Pons (tissue), 1 donor: ENCODE measurements at places on chromosomes 1 and 21.
A peak's percentile ranks its signal among the peaks of the same experiment; 100 is the strongest.

DNA sequence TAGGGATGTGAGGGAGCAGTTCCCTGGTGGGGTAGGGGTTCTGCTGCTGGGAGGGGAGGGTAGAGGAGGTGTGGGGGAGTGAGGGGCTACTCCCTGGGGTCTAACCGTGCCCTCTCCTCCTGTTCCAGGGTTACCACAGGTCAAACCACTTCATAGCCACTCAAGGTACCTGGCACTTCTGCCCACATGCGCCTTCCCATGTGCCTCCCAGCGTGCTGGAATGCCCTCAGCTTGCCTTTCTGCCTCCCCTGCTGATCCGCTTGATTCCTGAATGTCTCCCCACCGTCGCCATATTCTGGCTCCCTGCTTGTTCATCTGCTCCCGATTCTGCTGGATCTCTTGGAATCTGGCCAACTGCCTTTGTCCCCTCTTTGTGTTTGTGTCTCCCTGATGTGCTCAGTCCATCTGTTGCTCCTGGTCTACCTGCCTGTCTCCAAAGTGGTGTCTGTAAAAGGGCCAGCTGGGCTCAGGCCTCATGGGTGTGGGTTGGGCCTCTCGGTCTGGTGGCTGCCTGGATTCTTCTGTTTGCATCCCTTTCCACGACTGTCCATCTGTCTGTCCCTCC, 74.4 kb downstream of the PTPRU start:
- no peak for DNase-seq

DNA sequence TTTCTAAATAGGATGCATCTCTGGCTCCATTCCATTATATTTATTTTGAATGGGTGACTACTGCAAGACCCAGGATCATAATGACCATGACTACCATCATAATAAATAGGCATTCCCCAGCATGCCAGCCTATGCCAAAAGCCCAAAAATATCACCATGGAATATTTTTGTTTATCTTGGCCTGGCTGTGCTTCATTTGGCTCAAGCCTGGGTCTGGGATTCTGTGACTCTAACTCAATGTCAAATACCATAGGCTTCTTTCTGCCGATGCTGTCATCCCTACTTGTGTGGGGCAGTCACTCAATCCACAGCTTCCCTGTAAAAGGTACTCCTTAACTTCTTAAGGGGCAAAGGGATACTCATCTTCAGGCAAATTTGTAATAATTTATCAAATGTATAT, 66.6 kb downstream of the DIRAS3 start:
- DNase-seq: no peak

DNA sequence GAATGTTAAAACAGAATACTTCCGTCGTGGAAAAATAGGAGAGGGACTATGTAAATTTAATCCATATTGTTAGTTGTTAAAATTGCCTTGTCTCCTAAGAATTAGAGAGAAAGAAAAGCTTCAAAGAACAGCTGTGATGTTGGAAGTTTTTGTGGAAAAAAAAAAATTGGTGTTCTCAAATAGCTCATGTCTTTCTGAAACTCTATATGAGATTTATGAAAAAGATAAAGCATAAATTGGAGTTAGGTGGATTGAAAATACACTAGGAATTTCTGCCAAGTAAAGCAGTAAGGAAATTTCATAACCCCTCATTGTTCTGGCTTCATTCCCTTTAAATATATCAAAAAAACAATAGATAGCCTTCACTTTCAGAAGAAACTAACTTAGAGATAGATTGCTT, 274.0 kb upstream of the ADAMTS5 start:
- no peak for DNase-seq

DNA sequence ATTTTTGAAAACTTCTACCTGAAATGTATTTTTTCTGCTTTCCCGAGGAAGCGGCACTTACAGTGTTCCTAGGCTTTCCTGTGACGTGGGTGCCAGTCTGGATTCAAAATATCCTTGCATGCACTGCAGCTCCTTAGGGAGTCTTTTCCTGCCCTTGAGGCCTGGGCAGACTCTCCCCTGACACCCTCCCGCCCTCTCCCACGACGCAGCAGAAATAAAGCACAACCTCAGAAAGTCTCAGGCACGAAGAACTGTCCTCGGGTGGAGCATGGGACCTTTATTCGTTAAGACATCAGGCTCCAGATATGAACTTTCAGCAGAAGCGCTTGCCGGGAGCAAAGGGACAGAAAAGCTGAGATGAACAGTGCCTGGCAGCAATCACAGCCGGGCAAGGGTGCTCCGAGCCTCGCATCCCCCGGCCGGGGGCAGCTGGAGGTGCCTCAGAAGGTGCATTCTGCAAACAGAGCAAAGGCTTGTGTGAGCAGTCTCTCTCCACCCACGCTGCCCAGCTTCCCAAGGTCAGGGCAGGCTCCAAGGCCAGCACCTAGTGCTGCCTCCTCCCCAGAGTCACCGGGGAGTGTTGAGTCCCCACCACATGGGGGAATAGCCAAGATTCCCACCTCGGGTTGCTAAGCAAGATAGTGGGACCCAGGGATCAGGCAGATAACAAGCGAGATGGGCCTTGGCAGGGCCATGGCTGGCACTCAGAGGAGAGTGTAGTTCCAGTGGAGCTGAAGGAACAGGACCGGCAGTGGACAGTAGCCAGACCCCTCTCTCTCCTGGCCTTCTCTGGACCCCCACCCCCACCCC, 3.2 kb downstream of the TFF3 start:
- DNase-seq: no peak

GRCh38 chr1:2610036-2610959, 22.5 kb downstream of the MMEL1 start:
- no peak for DNase-seq

GRCh38 chr21:14271053-14271452, 55.1 kb downstream of the RBM11 start:
- no peak for DNase-seq

DNA sequence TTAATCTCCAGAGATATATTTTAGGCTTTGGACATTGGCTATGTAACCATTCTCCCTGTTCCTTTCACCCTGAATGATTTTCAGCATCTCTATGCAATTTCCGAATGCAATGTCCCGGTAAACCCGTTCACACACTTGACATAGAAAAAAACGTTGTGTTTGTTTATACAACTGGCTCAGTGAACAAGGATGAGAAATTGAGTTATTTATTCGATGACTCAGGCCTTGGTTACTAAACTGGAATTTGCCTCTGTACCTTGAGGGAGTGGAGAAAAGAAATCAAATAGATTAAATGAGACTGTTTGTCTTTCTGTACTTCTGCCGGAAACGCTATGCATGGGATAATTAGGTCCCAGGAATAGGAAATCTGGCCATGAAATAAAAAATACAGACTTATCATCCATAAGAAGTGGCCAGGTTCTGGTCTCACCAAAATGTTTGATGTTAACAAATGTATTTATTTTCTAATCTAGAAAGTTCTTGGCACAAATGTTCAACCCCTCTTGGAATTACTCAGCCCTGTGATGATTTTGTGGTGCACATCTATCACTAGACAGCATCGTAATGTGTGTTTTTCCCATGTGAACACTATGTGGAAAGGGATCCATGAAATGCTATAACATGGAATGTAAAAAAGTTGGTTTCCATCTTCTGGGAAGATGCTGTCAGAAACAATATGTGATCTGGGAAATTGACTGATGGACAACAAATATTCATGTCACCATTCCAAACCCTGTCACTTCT, 253.9 kb downstream of the DUSP10 start:
- DNase-seq: no peak

- no peak for DNase-seq
These were observed 25.1 kb upstream of the RUNX3 start for GRCh38 chr1:24955161-24955560.

DNA sequence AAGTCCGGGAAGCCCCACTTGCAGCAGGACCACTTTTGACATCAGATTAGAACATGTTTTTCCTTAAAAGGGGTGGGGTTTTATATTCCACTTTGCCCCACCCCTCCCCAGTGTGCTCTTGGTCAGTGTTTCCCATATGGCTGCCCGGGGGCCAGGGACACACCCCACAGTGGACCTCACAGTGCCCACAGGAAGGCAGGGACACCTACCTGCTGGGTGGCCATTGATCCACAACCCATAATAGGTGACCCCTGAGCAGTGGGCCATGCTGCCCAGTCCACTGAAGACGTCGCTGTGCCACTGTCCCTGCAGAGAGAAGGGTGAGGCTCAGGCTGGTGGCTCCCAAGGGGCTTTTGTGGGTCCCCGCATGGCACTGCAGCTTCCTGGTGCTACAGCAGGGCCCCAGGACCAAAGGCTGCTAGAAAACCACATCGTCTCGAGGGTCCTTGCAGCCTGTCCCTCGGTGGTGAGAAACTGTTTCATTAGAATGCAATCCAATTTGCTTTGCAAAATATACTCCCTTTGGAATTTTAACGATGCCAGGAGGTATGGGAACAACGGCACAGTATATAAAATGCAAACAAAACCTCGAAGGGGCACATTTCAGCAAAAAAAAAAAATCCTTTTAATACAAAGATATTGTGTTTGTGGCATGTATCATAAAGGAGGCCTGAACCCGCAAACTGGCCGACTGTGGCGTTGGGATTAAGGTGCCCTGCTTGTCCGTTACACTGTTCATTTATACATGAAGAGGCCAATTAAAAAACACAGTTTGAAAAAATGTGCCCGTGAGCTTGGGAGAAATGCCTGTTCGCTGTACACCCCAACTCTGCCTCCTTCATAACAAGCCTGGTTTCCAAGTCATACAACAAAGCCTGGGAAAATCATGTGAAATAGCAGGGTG, 16.9 kb downstream of the MORN1 start:
- DNase-seq: no peak

- no peak for DNase-seq
These were observed 222.4 kb upstream of the ZP4 start for GRCh38 chr1:238112952-238113621.

- DNase-seq: peak; percentile 11
These were observed 582 bp downstream of the ORC1 start for GRCh38 chr1:52403566-52404115.

- no peak for DNase-seq
These were observed 6.5 kb upstream of the PDXK start for GRCh38 chr21:43712268-43712942.

GRCh38 chr1:27596261-27596660, 7.7 kb downstream of the AHDC1 start:
- DNase-seq: no peak

DNA sequence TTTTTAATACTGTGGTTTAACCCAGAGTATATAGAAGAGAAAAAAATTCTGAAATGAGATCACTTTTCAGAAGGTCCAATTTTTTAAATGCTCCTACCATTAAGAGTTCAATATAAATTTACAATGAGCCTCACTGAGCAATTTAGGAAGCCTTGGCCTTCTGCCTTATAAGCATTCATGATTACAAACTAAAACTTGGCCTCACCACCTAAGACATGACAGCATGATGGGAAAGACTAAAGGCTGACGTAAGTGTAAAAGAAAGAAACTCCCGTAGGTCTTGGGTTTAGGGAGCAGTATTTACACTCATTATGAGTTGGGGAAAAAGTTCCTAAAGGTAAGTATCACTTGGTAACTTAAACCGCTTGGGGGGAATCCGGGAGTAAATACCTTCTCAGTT, 70.7 kb upstream of the ESRRG start:
- DNase-seq: no peak

GRCh38 chr1:4277598-4277997, 376.8 kb upstream of the AJAP1 start:
- no peak for DNase-seq

- no peak for DNase-seq
These were observed 121.0 kb upstream of the TSPAN2 start for GRCh38 chr1:115210302-115210711.

DNA sequence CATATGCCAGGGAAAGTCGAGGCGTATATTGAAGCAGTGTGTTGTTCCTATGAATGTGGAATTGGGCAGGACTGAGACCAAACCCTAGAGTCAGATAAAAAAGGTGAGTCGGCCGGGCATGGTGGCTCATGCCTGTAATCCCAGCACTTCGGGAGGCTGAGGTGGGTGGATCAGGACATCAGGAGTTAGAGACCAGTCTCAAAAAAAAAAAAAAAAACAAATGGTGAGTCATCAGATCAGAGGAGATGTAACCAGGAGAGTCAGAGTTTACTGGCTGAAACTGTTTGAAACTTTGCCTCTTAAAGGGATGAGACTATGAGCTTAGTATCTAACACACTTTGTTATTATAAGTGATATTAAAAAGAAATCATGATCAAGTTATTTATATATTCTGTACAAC, 26.4 kb upstream of the SYCP1 start:
- DNase-seq: no peak

DNA sequence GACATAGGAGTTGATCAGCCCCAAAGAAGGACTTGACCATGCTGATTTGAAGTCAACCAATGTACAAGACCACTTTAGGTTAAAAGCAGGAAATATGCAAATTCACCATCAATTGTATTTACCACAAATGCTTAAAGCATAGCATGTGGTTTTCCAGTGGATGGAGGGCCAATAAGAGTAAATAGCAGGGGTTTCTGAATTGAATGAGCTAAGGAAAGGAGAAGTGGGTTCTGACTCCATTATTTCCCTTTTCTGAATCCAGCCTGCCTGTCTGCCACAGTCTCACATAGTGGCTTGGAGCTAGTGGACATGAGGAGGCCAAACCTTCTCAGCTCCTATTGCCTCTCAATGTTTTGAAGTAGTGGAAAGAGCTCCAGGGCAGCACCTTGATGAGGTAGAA, 7.2 kb upstream of the TNFSF18 start:
- no peak for DNase-seq

- DNase-seq: no peak
These were observed 1.7 kb downstream of the C1QB start for GRCh38 chr1:22654692-22655091.

- peak; percentile 60 for DNase-seq
These were observed 144.3 kb downstream of the DNM3 start for GRCh38 chr1:171985639-171986038.

DNA sequence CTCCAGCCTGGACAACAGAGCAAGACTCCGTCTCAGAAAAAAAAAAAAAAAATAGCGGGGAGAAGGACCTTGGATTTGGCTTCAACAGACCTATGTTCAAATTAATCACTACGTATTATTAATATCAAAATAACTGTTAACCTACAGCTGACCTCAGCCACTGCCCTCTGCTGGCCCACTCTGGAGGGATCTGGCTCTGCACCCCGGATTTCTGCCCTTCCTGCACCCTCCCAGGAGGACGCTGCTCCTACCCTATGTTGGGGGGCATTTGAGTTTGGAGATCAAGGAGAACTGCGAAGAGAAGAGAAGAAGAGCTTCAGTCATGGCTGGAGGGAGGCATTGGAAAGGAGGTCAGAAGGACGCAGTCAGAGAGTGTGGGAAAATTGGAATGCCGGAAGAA, 96.7 kb downstream of the PSMG1 start:
- DNase-seq: no peak
